ENCODE measurements at places on chromosomes 1 and 21.

- no peak for DNase-seq
These were observed 393.2 kb upstream of the SPAG17 start for GRCh38 chr1:118578276-118578675.

- DNase-seq, result no peak
These were observed 363.8 kb upstream of the PKN2 start for GRCh38 chr1:88320291-88320690.

- no peak for DNase-seq
These were observed 26.8 kb downstream of the UROD start for GRCh38 chr1:45038661-45039364.

DNA sequence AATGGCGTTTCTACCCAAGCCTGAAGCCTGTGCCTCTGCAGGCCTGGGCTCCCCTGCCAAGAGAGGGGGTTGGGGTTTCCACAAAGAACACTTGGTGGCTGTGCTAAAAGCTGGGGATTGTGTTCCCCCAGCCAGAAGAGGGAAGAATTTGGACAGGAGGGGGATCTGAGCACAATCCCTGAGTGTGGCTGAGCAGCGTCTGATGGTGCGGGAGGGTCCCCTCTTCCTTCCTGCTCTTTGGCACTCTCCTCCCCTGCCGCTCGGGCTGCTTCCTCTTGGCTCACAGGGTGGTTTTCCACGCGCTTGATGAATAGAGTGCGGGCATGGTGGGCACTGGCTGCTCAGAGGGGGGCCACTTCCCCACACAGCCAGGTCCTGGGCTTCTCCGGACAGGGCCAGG lies 3.7 kb downstream of the GPR37L1 start:
- DNase-seq, result no peak

- no peak for DNase-seq
These were observed 26.6 kb downstream of the TNNT2 start for GRCh38 chr1:201350884-201351283.

GRCh38 chr1:28365864-28366263 lies 3.7 kb upstream of the PHACTR4 start:
- DNase-seq, result peak; percentile 50

DNA sequence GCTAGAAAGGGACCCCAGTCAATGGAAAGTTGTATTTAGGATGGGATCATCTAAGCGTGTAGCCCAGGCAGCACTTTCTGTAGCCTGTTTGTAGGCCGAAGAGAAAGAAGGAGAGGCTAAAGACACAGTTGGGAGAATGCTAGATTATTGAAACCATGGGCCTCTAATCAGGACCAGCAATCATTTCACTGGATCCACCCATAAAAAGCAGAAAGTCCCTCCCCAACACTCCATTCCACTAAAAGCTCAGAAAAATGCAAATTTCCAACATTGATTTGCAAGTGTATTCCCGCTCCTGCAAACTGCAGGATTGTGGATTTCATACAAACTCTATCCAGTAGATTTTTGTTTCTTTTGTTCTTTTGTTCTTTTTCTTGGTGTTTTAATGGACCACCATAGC lies 51.2 kb upstream of the FMOD start:
- DNase-seq, result no peak

- no peak for DNase-seq
These were observed 213.6 kb upstream of the ESRRG start for GRCh38 chr1:216936779-216937178.

DNA sequence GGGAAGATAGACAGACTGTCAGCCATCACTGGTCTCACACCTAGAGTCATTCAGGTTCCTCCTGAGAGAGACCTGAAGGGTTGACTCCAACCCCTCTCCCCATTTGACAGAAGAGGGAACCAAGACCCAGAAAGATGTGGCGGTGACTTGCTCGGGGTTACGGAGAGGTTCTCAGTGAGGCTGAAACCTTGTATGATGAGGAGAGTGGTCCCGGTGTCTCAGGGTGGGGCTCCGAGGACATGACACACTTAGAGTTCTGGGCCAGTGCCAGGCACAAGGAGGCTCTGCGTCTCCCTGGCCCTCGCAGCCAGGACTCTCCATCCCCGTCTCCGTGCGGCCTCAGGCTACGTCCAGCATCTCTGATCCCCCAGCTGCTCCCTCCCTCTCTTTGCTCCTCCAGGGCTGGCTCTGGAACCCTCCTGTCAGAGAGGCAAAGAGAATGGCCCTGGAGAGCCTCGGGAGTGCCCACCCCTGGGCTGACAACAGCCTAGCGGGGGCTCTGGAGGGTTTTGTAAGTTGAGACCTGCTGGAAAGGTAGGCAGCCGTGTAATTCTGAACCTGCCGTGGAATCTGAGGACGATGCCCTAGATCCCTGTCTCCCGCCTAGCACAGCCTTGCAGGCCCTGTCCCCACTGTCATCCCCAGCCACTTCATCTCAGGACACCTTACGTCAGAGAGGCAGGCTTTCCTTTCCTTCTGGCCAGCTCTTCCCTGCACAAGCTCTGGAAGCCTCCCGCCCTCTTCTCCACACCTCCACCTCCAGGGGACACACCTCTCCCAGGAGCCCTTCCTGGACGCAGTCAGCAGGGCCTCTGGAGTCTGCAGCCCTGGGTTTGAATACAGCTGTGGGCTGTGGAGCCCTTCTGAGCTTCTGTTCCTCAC lies 4.1 kb downstream of the EFHD2 start:
- DNase-seq, result no peak

DNA sequence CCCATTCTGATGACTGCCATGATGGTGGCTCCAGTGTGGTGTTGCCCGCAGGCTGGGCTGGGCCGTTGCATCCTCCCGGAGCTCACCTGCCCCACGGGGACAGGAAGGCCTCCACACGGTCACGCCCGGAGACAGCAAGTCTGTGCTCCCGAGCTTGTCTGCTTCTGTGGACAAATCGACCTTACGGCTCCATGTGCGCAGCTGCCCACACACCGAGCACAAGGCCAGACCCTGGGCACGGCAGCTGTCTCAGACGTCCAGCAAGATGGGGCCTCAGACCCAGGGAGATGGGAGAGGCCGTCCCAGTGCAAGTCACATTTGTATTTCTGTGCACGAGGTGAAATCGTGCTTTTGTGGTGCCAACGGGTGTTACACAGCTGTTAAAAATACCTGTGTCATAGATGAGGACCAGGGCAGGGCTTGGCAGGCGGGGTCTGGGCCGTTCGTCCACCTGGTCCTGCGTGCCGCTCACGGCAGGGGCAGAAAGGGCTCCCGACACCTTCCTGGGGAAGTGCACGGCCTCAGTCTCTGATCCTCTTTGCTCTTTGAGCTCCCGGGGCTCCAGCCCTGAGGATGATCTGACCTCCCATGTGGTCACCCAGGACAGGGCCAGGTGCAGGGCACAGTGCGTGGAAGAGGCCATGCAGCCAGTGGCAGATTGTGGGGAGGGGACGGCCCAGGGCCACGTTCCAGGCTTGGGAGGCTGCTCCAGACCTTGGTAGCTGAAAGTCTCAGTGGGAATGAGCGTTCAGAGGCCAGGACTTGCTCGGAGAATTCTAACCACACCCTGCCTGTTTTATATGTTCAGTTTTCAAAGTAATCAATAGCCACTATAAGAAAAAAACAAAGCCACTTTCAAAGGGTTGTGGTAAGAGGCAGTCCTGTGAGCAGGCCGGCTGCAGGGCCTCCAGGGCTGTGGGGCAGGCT lies 13.5 kb downstream of the COL6A1 start:
- DNase-seq, result no peak

DNA sequence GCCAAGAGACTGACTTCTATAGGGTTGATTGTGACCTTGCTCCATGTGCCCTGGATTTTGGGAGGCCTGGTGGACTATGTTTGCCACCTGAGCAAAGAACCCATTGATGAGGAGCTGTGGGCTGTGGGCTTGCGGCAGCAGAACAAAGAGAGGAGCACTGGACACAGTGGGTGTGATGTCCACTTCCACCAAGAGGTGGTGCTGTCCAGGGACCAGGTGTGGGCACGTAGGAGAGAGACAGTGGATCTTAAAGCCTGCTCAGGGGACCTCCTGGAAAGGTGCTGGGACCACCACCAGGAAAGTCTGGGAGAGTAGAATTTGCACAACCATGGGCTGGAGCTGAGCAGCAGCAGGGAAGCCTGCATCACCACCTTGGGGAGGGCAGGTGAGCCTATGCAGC lies 106.7 kb upstream of the ETS2 start:
- DNase-seq, result no peak

DNA sequence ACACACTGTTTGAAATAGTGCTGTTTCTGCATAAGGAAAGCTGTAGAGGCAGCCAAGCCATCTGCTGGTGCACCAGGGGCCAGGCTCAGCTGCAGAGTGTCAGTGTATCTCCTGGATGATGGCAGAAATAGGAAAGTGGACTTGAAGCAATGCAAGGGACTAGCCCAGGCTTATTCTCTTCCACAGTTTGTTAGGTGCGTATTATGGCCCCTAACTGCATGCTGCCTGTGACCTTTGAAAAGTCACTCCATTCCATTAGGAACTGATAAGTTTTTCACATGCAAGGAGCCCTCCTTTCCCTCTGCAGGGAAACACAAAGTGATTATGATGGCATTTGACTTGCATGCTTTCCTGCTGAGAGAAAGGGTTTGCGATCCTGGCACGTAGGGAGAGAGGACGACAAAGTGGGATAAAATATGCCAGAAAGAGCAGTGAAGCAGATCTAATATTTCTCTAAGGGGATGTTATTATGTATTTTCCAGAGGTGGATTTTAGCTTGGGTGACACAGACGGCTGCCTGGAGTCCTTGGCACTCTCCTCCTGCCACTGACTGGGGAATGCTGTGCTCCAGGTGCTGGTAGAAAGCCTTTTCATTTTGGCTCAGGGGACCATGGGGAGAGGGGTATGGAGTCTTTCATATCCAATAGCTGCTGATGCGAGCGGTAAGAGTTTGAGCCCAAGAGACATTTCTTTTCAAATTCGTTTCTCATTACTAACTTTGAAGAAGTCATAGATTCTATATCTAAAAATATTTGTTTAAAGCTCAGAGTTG lies 402.1 kb upstream of the B3GALT2 start:
- no peak for DNase-seq

DNA sequence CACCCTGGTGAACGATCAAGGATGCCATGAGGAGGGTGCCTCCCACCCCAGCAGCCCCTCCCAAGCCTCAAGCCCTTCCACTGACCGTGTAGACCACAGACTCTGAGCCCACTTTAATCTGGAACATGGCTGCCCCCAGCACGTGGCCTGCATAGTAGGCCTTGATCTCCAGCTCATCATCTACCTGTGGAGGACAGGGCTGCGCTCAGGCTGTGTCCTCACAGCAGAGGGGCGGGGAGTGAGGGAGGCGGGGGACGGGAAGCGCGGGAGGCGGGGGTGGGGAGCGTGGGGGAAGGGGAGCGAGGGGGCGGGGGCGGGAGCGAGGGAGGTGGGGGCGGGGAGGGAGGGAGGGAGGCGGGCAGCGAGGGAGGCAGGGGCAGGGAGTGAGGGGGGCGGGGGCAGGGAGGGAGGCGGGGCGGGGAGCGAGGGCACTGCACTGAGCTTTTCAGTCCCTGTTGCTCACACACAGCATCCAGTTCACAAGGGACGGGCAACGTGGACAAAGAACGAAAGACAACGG lies 7.1 kb downstream of the PUSL1 start:
- no peak for DNase-seq

GRCh38 chr1:155184835-155185782 lies 11.5 kb downstream of the TRIM46 start:
- no peak for DNase-seq
